SJSA1 (cell line): ENCODE measurements at places on chromosomes 11 and 22.
A peak's percentile ranks its signal among the peaks of the same experiment; 100 is the strongest.

GRCh38 chr11:46248289-46249102 is 29.0 kb upstream of the CREB3L1 start:
- no peaks in the 10 kb centered on the region; the same call in 1 of the 2 replicates for H3K36me3 ChIP-seq
- H3K27me3 ChIP-seq, result no peaks in the 10 kb centered on the region
- no peak overlapping the region for H3K4me3 ChIP-seq
- H3K4me1 ChIP-seq, result peaks cover 49% of the 10 kb centered on the region

GRCh38 chr11:113532697-113533424 is 57.7 kb upstream of the DRD2 start:
- H3K36me3 ChIP-seq, result no peaks in the 10 kb centered on the region
- no peak overlapping the region for H3K27ac ChIP-seq
- H3K4me3 ChIP-seq, result no peak overlapping the region
- H3K4me1 ChIP-seq, result no peaks in the 10 kb centered on the region; the same call in 1 of the 2 replicates
- DNase-seq, result peak; percentile 68

DNA sequence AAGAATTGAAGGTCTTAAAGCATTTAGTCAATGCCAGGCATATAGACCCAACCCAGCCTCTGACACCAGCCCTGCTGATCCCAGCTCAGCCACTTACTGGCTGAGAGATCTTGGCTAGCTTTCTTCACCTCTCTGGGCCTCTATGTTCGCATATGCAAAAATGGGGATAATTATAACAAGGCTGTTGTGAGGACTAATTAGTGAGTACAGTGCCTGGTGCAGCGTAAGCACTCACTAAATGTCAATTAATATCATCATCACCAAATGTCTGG is 10.5 kb downstream of the CHST1 start:
- peak; percentile 12 for DNase-seq
- H3K27me3 ChIP-seq, result peaks cover 36% of the 10 kb centered on the region
- no peak overlapping the region for H3K27ac ChIP-seq
- no peak overlapping the region for H3K4me3 ChIP-seq

- H3K27me3 ChIP-seq, result no peaks in the 10 kb centered on the region
- H3K4me1 ChIP-seq, result no peaks in the 10 kb centered on the region
- no peaks in the 10 kb centered on the region for H3K36me3 ChIP-seq
- DNase-seq, result no peak
These were observed 95.1 kb downstream of the PIWIL4 start for GRCh38 chr11:94662065-94662779.

GRCh38 chr11:132862933-132863332 is 669.4 kb downstream of the OPCML start:
- H3K27ac ChIP-seq, result no peak overlapping the region
- H3K4me1 ChIP-seq, result no peaks in the 10 kb centered on the region
- no peak overlapping the region for H3K4me3 ChIP-seq
- no peaks in the 10 kb centered on the region for H3K36me3 ChIP-seq
- DNase-seq, result no peak

DNA sequence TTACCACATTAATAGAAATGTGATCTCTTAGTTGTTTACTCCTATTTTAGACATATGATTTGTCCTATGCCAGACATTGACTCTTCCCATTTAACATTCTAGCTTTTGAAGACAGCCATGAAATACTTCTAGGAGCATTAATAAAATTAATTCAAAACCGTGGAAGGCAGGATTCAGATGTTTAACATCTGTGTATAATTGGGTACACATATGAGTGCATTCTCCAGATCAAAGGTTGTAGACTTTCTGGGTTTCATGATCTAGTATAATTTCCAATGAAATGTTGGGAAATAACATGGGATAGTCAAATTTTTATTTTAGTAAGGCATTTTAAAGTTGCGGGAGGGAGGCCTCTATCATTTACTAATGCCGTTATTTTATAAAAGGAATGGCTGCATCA is 35.2 kb upstream of the CCDC89 start:
- H3K27me3 ChIP-seq, result no peaks in the 10 kb centered on the region
- no peak overlapping the region for H3K27ac ChIP-seq
- H3K4me1 ChIP-seq, result peaks cover 26% of the 10 kb centered on the region
- H3K4me3 ChIP-seq, result no peak overlapping the region
- H3K36me3 ChIP-seq, result no peaks in the 10 kb centered on the region

- peaks cover 5% of the 10 kb centered on the region; the same call in 1 of the 2 replicates for H3K4me1 ChIP-seq
- H3K4me3 ChIP-seq, result no peak overlapping the region
- no peaks in the 10 kb centered on the region for H3K36me3 ChIP-seq
These were observed 840 bp downstream of the SEZ6L start for GRCh38 chr22:26170112-26170492.

DNA sequence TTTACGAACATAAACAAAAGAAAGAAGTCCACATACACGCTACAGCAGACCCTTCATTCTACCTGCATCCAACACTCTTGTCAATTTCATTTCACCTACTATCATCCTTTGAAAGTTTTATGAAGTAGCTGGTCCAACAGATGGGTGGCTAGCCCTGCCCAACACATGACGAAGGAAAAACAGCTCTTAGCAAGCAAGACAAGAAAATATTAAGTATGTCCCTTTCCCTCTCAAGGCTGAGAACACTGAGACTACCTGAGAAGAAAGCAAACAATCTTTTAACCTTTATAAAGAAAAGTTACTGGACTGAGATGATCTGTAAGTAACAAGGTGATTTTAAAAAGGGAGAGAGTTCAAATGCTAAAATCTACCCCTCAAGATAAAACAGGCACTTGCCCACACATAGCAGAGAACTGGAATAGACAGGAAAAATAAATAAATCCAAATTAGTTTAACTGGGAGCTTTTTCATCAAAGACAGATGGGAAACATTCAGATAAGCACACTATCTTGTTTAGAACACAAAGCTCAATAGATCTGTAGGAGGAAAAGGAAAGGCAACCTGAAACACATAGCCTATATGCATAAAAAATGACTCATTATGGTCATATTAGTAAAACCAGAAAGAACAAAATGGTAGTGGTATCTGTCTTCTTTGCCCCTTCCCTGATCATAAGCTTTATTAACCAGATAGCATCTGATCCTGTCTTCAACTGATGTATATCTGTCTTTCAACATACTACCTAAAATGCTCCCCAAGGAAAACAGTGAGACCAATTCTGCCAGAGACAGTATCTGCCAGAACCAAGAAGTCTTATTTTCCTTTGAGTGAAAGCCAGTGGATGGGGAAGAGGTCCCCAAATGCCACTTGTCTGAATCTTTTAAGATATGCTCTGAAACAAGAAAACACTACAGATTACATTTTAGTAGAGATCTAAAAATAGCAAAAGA is 104.3 kb downstream of the MRTFA start:
- peaks cover 8% of the 10 kb centered on the region; the same call in 1 of the 2 replicates for H3K36me3 ChIP-seq
- H3K4me3 ChIP-seq, result peak overlapping the region; percentile 25; the same call in 1 of the 2 replicates
- peaks cover 45% of the 10 kb centered on the region for H3K4me1 ChIP-seq
- H3K27me3 ChIP-seq, result no peaks in the 10 kb centered on the region

DNA sequence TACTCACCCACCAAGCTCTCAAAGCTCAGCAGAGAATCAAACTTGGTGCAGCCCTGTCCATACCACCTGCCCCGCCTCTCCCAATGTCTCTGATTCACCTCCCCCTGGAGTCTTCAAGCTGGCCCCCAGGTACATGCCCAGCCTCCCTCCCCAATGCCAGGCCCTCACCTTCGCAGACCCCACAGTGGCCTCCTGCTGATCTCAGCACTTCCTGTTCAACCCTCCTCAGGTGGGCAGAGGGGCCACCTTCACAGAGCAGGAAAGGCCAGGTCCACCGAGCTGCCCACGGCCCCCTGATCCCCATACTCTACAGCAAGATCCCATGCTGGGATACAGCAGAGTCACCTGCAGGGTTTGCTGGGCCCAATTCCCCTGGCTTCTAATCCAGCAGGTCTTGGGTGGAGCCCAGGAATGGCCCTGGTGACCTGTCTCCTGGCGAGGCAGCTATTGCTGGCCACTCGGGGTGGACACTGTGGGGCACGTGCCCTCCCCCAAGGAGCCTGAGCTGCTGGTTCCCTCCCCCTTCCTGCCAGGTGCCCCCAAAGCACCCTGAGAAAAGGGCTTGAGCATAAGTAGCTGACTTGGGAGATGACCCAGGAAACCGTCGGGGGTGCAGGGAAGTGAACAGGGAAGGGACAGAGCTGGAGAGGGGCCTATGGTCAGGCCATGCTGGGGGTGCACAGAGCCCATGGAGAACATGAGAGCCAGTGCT is 150.7 kb downstream of the BRD1 start:
- peaks cover 13% of the 10 kb centered on the region for H3K27me3 ChIP-seq
- no peak for DNase-seq

- H3K4me3 ChIP-seq, result no peak overlapping the region
- no peaks in the 10 kb centered on the region for H3K27me3 ChIP-seq
- no peaks in the 10 kb centered on the region for H3K36me3 ChIP-seq
- no peak overlapping the region for H3K27ac ChIP-seq
- no peak for DNase-seq
These were observed 18.3 kb upstream of the NDUFA6 start for GRCh38 chr22:42108848-42109247.

- no peak for DNase-seq
- no peak overlapping the region for H3K4me3 ChIP-seq
- peaks cover 3% of the 10 kb centered on the region for H3K27me3 ChIP-seq
These were observed 44.7 kb upstream of the PRODH start for GRCh38 chr22:18980829-18981228.

- no peak overlapping the region for H3K4me3 ChIP-seq
- H3K27me3 ChIP-seq, result no peaks in the 10 kb centered on the region
- H3K27ac ChIP-seq, result no peak overlapping the region
- no peak for DNase-seq
These were observed 169.7 kb downstream of the CEP164 start for GRCh38 chr11:117497206-117497951.

- H3K4me1 ChIP-seq, result no peaks in the 10 kb centered on the region
- no peak overlapping the region for H3K4me3 ChIP-seq
- H3K36me3 ChIP-seq, result no peaks in the 10 kb centered on the region
- DNase-seq, result no peak
- no peaks in the 10 kb centered on the region for H3K27me3 ChIP-seq
These were observed 298.4 kb upstream of the MTNR1B start for GRCh38 chr11:92671081-92671480.

DNA sequence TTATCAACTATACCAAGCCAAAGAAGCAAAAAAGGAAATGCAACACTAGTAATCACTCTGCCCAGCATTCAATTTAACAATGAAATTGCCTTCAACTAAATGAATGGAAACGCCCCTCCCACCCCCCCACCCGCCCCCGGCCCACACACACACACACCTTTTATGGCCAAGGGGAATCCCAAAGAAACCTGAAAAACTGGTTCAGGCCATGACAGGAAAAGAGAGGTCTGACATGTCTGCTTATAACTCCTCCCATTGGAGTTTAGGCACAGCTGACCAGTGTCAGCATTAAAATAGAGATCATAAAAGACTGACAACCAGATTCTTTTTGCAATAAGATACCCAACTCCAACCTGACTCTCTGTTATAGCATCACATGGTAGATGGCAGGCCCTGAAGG is 42.6 kb downstream of the ACER3 start:
- no peak overlapping the region for H3K27ac ChIP-seq
- no peak for DNase-seq
- H3K4me3 ChIP-seq, result no peak overlapping the region
- H3K27me3 ChIP-seq, result no peaks in the 10 kb centered on the region
- no peaks in the 10 kb centered on the region for H3K4me1 ChIP-seq

- DNase-seq, result no peak
- no peak overlapping the region for H3K4me3 ChIP-seq
- H3K36me3 ChIP-seq, result no peaks in the 10 kb centered on the region
- H3K27ac ChIP-seq, result no peak overlapping the region
These were observed 14.3 kb upstream of the ALX4 start for GRCh38 chr11:44324222-44324621.

DNA sequence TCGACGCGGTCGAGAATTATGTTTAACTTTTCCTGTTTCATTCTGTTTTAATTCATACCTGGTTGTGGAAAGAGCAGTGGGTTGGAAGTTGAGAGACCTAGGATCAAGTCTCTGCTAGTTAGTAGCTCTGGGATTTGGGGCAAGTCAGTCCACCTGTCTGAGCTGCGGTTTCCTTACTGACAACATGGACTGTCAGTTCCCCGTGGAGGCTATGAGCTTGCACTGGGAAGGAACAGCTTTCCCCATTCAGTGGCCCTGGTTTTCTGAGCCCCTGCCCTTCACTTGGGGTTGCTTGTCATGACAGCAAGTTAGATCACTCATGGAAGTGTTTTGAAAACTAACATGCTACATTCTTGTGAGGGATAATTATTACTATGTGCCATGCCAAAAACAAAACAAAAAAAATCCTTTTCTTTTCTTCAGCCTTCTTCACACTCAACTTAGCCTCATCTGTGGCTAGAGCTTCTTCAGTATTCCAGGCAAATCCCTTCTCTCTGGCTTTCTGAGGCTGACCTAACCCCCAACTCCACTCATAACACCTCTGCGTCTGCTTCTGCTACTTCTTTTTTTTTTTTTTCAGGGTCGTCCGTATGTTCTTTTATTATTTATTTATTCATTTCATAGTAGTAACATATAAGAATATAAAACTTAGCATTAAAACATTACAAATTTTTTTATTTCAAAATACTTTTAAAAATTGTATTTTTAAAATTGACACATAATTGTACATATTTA is 43.0 kb upstream of the ZBED5 start:
- H3K4me3 ChIP-seq, result no peak overlapping the region
- H3K4me1 ChIP-seq, result peaks cover 36% of the 10 kb centered on the region
- DNase-seq, result no peak
- H3K27ac ChIP-seq, result peak overlapping the region; percentile 90
- no peaks in the 10 kb centered on the region for H3K36me3 ChIP-seq
- no peaks in the 10 kb centered on the region for H3K27me3 ChIP-seq

- H3K4me3 ChIP-seq, result no peak overlapping the region
- no peaks in the 10 kb centered on the region for H3K36me3 ChIP-seq
- no peak for DNase-seq
- no peaks in the 10 kb centered on the region for H3K27me3 ChIP-seq
These were observed 430.6 kb downstream of the MIAT start for GRCh38 chr22:27088026-27088425.

- peaks cover 22% of the 10 kb centered on the region for H3K27me3 ChIP-seq
- no peak overlapping the region for H3K27ac ChIP-seq
- peaks cover 7% of the 10 kb centered on the region for H3K36me3 ChIP-seq
- no peak for DNase-seq
- peaks cover 31% of the 10 kb centered on the region for H3K4me1 ChIP-seq
- peak overlapping the region; percentile 72 for H3K4me3 ChIP-seq
These were observed 954 bp upstream of the MN1 start for GRCh38 chr22:27802346-27803073.

DNA sequence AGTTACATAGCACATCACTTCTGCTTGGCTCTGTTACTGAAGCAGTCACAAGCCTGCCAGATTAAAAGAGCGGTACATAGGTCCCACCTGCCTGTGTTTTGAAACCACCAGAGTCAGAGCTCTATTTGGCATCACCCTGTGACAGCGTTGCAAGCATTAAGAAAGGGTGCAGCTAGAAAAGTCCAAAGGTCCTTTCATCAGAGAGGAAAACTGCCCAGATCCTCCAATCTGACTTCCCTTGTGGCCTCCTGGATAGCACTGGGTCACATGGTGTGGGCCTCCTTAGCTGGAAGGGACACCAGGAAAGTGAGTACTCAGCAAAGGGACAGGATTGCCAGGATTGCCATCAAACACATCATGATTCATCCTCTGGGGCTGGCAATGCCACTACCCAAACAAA is 22.9 kb downstream of the STX3 start:
- peaks cover 9% of the 10 kb centered on the region; the same call in 1 of the 2 replicates for H3K4me1 ChIP-seq
- H3K36me3 ChIP-seq, result peaks cover 22% of the 10 kb centered on the region
- no peaks in the 10 kb centered on the region for H3K27me3 ChIP-seq
- DNase-seq, result no peak
- H3K27ac ChIP-seq, result no peak overlapping the region
